ENCODE measurements at places on chromosomes 1 and 21.

DNA sequence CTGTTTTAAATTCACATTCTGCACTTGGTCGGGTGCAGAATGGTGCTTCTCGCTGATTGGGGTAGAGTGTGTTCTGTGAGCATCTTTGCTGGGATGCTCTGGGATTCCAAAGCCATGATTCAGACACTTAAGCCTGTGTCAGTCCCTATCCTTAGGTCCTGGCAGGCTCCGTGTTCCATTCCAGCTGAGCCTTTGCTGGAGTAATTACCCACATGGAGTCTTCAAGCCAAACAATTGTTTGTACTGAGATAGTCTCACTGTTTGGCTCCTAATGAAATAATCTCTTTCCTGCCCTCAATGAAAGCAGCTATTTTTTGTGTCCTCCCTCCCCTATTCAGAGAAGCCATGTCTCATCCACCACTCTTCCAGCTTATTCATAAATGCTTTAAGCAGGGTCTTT, 18.7 kb downstream of the SMAP2 start:
- DNase-seq, result no peak

DNA sequence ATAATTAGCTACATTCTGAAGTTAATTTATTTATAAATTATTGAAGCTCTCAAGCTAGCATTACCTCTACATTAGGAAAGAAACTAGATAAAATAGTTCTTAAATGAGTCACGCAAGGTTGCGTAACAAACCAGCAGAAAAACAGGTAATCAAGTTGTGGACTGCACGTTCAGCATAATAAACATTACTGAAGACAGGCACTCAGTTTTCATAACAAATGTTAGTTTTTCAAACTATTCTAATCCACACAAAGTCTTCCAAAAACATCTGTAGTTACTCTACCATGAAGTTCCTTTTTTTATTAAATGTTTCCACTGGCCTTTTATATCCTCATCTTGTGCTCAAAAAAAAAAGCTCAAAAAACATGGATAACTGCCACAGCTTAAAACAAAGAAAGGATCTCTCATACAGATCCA, 1.3 kb downstream of the TOR1AIP2 start:
- no peak for DNase-seq

DNA sequence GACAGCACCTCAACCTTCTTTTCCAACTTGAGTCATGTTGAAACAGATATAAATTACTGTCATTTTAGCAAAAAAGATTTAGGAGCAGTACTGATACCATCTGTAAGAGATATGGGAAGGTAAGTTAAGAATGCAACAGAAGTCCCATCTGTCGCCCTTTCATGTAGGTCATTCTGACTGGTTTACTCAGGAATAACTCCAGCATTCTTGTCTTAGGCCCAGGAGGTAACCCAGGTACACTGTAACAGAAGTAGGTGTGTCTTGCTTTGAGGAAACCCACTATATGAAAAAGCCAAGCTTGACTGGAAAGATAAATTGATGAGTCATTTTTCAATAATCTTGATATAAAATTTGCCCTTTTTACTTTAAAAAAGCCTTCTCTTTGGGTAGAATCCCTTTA, 35.4 kb downstream of the PGM1 start:
- DNase-seq, result no peak

GRCh38 chr1:225603538-225604354, 49.2 kb downstream of the ENAH start:
- no peak for DNase-seq

- no peak for DNase-seq
Measured at GRCh38 chr1:61386770-61387169, 304.4 kb downstream of the NFIA start.

DNA sequence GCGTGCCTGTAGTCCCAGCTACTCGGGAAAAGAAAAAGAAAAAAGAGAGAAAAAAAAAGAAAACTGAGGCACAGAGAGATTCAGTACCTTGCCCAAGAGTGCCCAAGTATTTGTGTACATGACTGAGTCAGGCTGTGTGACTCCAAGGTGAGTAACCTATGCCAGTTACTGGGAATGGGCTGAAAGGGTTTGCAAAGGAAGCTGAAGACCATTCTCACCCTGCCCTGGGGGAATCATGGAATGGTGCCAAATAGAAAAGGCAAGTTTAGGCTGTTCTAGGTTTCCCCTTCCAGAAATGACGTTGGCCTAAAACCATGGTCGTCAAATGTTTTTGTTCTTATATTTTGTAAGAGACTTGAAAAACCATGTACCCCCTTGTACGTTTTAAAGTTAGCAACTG, 37.9 kb upstream of the LRIG2 start:
- no peak for DNase-seq

- no peak for DNase-seq
Measured at GRCh38 chr1:100415498-100415778, 63.1 kb downstream of the CDC14A start.

GRCh38 chr1:91696321-91696720, 189.6 kb downstream of the TGFBR3 start:
- DNase-seq, result no peak

DNA sequence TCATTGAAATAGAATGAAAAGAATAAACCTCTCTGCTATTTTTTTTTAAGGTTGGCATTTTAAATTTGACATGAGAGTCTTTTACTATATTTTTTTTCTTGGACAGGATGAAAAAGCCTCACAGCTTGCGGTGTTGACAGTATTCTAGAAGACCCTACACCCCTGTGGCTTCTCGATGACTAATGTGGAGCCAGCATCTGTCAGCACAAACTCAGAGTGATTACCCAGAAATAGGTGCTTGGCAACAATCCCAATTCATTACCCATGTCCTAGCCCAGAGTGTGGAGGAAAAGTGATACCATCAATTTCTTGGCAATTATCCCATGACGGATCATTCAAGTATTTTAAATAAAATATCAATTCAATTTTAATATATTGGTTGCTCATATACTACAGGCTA, 186.8 kb upstream of the MAP1LC3C start:
- no peak for DNase-seq

- no peak for DNase-seq
Measured at GRCh38 chr21:39523915-39524314, 72.1 kb downstream of the SH3BGR start.
